Activated naive CD8-positive, alpha-beta T cell treated with anti-CD3 and anti-CD28 coated beads, Interleukin-2, amount 50 U/mL, for 24 hours (primary cell): ENCODE measurements at places on chromosomes 3 and 15.

DNA sequence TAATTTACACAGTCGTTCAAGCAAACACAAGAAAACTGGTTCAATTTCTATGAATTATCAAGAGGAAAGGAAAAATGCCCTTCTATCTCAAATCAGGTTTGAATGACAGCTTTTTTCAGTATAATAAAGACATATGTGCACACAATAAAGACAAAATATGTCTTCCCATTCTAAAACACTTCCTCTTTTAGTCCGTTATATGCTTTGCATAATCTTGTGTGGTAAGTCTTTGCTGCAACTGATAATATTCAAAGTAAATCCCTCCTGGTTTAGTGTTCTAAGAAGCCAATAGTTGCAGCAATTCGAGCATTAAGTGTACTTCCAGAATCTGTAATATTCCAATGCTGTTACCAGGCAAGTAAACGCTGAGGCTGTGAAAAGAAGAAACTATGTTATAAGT, 43.7 kb upstream of the MAPKBP1 start:
- DNase-seq, result no peak

- DNase-seq, result no peak
Measured at GRCh38 chr3:8984526-8984925, 21.3 kb upstream of the RAD18 start.

DNA sequence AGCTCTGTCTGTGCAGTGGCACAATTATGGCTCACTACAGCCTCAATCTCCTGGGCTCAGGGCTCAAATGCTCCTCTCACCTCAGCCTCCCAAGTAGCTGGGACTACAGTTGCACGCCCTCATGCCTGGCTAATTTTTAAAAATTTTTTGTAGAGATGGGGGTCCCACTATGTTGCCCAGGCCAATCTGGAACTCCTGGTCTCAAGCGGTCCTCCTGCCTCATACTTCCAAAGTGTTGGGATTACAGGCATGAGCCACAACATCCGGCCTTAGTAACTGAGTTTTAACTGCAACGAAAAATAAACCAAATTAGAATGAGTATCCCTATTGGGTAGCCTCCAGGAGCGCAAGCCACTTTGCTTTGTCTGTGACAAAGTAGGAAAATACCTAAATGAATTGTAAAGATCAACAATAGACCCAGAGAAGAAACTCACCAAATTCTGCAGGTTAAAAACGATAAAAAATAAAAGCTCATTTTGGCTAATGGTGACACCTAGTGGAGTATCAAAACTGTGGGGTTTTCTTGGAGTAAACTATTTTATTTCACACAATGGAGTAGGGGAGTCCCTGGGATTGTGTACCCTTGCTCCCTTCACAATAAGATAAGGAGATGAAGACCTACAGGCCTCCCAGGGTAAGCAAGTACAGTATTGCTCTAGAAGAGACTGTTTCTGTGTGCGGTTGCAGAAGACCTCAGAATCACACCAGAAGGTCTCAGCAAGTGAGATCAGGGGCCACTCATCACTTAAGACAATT, 21.0 kb upstream of the CA12 start:
- no peak for DNase-seq

DNA sequence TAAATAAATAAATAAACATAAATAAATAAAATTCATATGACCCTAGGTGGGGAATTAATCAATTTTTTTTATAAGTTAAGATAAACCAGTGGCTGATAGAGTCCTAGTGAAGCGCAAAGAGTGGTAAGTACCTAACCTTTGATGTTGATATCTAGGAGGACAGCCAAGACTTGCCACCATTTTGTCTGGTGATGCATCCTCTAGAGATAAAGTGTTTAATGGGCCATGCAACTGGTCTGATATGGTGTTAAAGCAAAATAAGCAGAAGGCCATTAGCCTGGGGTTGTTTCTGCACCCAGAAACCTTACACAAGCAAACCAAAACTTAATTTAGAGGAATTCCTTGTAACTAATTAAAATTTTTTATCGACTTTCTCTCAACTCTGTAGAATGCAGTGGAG, 9.6 kb upstream of the USP8 start:
- DNase-seq, result no peak

DNA sequence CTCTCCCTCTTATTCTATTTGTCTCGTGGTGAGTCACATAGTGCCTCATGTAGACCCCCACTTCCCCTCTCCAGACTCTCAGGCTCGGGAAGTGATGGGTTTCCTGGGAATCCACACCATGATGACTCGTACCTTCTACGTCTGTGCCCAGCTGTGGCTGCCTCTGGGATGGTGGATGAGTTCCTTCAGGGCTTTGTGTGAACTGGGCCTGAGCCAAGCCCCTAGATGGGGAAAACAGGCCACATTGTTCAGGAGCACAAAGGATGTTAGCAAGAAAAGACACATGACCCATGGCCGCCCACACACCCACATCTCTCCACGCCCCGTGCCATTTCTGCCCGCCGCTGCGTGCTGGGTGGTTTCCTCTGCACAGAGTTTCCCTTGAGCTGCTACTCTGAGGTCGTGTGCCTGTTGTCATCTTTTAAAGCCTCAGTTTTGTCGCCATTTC, 10.5 kb downstream of the ISG20 start:
- DNase-seq, result peak; percentile 83

DNA sequence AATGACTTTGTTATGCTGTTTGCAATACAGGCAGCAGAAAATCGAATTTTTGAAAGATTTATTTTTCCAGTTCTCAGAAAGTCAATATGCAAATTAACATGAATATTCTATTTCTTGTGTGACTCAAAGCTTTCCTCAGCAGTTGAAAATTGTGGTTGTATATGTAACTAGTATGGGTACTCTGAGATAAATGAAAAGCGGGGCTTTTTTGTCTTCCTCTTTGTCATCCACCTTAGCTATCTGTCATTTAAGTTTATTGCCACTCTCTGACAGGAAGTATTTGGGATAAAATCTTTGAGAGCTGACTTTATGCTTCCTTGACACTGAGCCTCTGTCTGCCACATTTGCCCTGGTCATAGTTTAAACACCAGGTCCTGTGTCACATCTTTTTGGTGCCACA, 91.5 kb downstream of the ATG7 start:
- no peak for DNase-seq

GRCh38 chr15:29270169-29270955, 740 bp upstream of the NSMCE3 start:
- DNase-seq, result no peak

DNA sequence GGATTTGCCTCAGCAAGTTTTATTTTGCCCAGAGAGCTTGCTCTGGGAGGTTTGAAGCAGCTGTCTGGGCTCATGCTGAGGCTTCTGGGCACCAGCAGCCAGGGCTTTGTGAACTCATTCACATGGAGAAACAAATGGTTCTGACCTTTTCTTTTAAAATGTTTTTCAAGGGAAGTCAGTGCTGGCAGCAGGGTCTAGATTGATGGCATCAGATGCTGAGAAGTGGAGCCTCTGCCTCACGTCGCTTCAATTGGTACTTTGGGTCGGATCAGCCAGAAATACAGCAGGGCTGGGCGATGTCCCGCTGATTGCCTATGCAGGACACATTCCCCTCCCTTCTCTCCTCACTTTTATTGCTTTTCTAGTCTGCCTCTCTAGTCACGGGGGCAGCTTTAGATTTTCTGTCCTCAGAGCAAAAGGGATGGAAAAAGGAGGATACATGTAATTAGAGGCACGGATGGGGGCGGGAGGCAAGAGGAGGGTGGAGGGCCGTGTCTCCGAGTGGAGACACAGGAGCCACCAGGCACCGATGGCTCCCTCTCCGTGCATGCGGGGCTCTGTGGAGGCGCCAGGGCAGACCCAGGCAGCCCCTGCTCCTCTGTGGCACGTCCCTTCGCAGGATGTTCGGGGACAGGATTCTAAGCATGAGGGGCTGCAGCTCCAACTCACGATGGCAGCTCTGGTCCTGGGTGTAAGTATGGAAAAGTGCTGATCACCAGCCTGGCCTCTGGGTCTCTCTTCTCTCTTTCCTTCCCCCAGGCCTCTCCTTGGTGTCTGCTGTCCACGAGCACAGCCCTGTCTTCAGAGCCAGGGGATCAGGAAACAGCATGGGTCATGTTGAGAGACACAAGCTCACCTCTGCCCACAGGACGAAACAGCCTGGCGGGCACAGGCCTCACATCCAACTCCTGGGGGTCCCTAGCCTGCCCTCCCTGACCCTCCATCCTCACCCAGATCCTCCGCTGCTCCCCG, 116.1 kb downstream of the FAM43A start:
- DNase-seq, result no peak

DNA sequence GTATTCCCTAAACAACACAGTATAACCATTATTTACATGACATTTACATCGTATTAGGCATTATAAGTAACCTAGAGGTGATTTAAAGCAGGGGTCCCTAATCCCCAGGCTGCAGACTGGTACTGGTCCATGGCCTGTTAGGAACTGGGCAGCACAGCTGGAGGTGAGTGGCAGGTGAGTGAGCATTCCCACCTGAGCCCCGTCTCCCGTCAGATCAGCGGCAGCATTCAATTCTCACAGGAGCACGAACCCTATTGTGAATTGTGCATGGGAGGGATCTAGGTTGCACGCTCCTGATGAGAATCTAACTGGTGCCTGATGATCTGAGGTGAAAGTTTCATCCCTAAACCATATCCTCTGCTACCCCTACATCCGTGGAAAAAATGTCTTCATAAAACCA, 138.2 kb downstream of the ATP10A start:
- DNase-seq, result no peak
